ENCODE measurements at places on chromosomes 5 and 9.
A peak's percentile ranks its signal among the peaks of the same experiment; 100 is the strongest.

DNA sequence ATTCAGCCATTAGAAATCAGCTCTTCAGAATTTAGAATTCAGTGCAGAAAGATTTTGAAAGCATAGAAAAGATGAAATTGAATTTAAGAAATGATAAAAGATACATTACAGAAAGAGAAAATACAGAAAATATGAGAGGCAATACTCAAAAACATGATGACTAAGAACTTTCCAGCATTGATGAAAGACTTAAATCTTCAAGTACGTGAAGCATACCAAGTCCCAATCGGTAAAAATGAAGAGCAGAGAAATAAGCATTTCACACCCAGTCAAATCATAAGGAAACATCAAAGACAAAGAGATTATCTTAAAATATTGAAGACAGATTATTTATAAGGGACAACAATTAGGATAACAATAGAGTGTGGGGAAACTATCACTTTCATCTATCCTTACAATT is 35.1 kb downstream of the MUSK start:
- no peak for ATAC-seq

GRCh38 chr9:134895567-134895907 is 14.9 kb downstream of the FCN2 start:
- no peak for ATAC-seq

DNA sequence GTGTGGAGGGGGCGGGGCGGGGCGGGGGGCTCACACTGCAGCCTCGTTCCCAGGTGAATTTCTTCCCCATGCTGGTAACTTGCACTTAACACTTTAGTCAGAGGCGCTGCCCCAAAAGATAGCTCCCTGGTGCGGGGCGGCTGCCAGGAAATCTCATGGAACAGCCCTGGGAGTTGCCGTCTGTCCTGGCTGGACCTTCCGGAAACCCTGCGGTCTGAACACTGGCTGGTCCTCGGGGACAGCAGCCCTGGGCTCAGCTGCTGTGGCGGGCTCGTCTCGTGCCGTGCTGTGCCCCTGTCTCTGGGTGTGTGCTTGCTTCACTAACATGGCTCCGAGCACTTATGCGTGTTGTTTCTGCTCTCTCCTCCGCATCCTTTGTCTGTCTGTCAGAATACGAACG is 25.8 kb downstream of the PTGES2 start:
- no peak for ATAC-seq

- no peak for ATAC-seq
Observed at GRCh38 chr9:136225366-136225747, 20.3 kb downstream of the QSOX2 start.

GRCh38 chr5:151156507-151157420 is 815 bp downstream of the ANXA6 start:
- ATAC-seq, result no peak

DNA sequence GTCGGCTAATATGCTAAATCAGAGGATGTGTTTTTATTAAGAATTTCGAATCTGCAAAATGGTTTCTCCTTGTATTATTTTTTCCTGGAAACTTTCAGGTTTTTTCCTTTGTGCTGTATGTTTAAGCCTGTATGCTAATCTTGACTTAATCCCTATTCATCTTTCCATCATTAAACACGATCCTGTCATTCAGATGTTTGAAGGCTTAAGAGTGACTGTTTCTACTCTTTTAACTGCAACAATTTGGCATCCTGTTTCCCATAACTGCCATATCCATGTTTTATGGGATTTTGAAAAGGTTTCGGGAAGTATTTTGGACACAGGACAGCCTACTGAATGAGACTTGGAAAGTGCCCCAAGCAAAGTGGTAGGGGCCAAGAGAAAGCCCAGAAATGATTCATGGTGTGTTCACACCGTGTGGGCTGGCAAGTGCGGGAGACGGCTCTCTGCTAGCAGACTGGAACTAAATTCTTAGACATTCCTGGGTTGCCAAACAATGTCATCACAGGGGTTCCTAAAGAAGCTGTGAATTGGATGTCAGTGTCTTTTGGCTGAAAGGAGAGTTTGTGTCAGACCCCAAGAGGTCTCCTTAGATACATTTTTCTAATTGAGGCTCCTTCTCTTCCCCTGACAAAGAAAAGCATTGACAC is 125.4 kb upstream of the ADAMTS16 start:
- ATAC-seq, result peak; percentile 43

DNA sequence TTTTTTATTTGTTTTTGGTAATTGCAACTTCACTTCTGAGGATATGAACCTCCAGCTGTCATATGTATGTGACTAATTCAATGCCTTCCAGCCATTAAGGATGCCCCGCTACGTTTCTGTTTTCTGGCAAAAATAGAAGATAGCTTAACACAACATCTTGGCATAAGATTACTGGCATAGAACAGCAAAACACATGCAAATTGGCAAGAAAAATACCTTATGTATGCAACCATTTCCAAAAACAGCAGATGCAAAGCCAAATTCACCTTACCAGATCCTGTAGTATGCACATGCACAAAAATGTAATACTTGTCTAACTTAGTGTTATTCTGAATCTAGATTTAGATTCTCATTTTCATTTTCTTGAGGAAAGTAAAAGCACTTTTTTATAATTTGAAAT is 461.1 kb upstream of the CYLC2 start:
- ATAC-seq, result no peak

GRCh38 chr5:54313311-54314270 is 3.2 kb upstream of the ARL15 start:
- no peak for ATAC-seq

GRCh38 chr9:88814577-88814976 is 176.7 kb upstream of the S1PR3 start:
- peak; percentile 87 for ATAC-seq

- no peak for ATAC-seq
Observed at GRCh38 chr9:18238752-18239447, 235.1 kb upstream of the ADAMTSL1 start.

- no peak for ATAC-seq
Observed at GRCh38 chr5:72618708-72619107, 111.5 kb upstream of the ZNF366 start.

DNA sequence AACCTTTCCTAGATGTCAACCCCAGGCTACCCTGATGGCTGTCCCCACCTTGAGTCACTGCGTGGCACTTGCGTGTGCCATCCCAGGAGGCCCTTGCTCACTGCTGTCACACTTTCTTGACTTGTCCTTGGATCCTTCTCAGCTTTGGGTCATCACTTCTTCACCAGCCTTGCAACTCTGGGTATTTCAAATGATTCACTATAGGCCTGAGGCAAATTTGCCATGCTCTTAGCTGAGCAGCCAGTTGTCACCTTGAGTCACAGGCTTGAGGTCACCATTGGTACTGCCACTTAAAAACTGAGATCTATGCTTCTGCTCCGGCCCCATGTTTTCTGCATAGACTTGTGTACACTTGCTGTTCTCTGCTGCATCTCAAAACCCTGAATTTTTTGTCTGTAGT is 84.7 kb downstream of the BASP1 start:
- ATAC-seq, result no peak

DNA sequence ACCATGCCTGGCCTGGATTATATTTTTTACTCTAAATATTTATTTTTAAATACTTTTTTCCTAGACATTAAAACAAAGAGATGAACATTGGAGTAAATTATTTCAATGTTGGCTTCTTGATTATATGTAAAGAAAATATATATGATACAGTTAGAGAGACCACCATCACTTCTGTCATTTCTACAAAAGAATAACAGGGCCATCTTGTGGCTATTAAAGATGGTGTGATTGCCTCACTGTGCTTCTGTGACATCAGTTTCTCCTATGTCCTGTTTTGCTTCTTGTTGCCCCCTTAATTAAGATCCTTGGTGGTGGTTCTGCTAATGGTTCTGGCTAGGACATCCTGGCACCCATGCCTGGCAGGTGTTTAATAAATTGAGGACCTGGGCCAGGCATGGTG is 32.9 kb downstream of the NDFIP1 start:
- ATAC-seq, result no peak

- no peak for ATAC-seq
Observed at GRCh38 chr9:121756474-121757280, 105.2 kb downstream of the DAB2IP start.

DNA sequence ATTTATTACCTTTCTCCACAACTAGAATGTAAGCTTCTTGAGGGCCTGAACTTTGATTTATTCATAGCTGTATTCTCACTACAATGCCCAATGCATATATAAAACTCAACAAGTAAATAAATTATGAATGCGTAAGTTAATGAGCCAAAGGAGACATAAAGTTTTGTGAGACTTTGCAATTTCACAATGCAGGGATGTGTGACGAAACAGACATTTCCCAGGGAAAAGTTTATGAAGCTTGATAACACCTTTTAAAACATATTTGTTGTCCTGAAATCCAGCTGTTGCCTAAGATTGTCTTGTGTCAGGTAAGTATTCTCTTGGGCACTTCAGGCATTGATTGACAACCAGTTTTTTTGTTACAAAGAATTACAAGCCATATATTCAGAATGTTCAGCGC is 800.1 kb downstream of the BRINP1 start:
- ATAC-seq, result no peak

GRCh38 chr5:90224342-90224741 is 185.2 kb downstream of the CETN3 start:
- no peak for ATAC-seq

GRCh38 chr5:135934939-135935338 is 19.8 kb downstream of the LECT2 start:
- ATAC-seq, result no peak

DNA sequence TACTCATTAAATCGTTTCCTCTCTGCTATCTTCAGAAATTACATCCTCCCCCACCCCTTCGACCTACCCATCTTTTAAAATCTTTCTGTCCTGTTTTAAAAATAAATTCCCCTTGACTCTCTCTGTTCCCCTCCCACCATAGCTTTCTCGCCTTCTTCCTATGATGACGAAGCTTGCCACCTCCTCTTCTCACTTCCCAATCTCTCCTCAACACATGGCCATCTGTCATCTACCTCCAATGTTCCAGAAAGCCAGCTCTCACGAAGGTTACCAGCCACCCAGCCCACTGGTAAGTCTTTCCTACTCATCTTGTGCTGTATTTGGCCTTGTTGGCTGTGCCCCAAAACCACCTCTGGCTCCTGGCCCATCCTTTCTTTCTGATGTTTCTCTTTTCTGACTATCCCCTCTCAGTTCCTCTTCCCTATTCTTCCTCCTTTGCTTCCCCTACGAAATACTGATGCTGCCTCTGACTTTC is 346.3 kb downstream of the ENC1 start:
- no peak for ATAC-seq

DNA sequence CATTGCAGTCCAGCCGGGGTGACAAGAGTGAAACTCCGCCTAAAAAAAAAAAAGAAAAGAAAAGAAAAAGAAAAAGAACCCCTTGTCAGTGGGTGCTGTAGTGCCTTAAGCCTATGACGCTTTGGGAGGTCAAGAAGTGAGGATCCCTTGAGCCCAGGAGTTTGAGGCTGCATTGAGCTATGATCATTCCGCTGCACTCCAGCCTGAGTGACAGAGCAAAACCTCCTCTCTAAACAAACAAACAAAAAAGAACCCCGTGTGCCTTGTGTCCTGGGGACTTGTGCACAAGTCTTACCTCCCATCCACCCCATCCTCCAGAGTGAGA is 33.5 kb upstream of the STXBP1 start:
- no peak for ATAC-seq

GRCh38 chr9:97753975-97754374 is 56.8 kb upstream of the XPA start:
- no peak for ATAC-seq

DNA sequence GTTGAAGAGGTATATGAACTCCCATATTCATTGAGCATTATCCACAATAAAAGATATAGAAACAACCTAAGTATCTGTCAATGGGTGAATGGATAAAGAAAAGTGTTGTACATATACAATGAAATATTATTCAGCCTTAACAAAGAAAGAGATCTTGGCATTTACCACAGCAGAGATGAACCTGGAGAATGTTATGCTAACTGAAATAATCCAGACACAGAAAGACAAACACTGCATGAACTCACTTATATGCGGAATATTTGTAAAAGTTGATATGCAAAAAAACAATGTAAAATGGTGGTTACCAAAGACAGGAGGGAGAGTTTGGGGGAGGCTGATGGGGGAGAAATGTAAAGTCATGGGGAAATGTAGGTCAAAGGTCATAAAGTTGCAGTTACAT is 278.7 kb downstream of the ZNF608 start:
- ATAC-seq, result no peak

DNA sequence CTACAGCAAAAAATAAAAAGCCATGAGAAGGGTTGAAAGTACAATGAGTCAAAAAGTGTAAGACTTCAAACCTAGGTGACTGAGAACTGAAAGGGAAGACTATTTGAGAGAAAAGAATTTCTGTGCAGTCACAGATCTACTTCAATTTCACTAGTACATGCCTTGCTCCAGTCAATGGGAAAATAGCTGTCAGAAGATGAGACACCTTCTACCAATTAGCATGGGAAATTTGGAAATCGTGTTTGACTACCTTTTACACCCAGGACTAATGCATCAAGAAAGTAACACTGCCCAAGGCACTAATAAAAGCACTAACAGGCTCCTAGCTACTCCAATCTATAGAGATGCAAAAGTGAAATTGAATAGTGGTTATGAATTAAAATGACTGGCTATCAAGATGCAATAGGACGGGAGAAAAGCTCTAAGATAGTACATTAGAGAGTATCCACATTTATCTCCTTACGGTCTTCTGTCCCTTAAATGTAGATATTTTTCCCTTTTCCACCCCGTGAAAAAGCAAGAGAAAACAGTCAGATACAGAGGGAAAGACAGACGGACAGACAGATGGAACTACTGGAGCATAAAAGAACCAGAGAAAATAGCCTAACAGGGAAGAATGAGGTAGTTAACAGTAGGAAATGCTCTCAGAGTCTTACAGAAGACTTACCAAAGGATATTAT is 15.2 kb downstream of the ERP44 start:
- ATAC-seq, result no peak

- no peak for ATAC-seq
Observed at GRCh38 chr9:108612513-108612912, 243.3 kb downstream of the ACTL7B start.

GRCh38 chr9:123954518-123955280 is 24.8 kb upstream of the DENND1A start:
- peak; percentile 62 for ATAC-seq

DNA sequence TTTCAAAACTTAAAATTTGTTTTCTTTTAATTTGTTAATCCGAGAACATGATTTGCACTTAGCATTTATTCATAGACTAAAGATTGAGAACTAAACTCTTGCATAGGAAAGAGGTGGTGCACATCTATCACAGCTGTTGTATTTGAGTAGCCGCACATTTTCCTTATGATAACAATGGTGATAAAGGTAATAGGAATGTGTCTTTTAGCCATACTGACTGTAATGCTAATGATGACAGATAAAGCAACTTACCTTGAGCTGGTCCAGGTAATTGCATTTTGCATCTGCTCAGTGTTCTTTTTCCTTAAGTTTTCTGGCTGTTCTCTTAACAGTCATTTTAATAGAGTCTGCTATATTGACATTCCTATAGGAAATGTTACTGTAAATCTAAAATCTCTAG is 19.0 kb downstream of the PHAX start:
- no peak for ATAC-seq

- no peak for ATAC-seq
Observed at GRCh38 chr5:112951124-112951702, 25.4 kb upstream of the DCP2 start.

Measured in gastroesophageal sphincter (tissue), 4 donors.